ENCODE measurements at places on chromosomes 1 and 21.

- DNase-seq, result no peak
Observed at GRCh38 chr1:43864111-43865045, 69.2 kb upstream of the ARTN start.

DNA sequence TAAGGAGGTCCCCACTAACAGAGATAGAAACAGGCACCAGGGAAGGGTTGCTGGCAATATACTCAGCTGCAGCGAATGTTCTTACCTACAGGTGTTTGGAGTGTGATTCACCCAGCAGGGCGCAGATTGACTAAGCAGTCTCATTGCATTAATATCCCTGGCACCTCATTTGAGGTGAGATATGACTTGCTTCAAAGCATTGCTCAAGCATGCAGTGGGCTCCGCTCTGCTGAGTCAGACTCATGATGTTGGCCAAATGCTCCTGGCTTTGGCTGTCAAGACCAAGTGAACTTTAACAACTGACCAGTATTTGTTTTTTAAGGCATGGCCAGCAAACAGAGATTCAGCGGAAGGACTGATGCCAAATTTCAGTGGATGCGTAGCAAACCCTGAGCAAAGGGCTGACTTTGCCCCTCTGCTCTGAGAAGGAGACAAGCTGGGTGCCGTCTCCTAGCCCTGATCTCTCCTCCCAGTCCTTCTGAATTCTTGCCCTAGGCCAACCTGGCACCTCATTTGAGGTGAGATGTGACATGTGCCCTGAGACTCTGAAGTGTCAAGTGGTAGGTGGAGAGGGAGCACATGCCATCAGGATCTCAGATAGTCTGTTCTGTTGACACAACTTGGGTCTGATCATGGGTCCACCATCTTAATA, 187.1 kb upstream of the COA6 start:
- DNase-seq, result no peak

DNA sequence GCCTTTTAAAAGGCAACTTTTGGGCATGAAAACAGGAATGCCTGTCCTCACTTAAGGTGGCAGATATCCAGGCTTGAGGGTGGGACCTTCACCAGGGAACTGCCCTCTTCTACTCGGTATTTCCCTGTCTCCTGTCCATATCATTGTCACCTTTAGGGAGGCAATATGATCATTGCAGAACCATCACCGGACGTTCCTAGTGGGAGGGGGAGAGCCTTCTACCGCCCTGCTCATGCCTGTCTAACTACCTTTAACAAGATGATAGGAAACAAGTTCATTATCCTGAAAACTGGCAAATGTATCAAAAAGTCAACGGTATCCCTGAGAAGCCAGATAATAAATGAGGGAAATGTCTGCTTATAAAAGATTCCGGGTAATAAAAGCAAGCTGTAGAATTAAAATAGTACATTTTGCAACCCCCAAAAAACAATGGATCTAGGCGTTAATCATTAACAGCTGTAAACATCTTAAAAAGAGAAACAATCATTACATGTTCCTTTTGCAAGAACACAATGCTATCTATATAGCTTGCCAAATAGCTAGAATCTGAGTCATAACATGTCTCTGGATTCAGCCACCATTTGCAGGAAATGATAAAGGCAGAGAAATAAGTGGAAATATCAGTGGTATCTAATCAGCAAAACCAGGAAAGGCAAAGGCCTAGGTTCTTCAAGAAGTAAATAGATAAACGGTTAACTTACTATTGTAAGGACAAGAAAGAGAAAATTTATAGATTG, 852.9 kb upstream of the ADGRL4 start:
- DNase-seq, result no peak

DNA sequence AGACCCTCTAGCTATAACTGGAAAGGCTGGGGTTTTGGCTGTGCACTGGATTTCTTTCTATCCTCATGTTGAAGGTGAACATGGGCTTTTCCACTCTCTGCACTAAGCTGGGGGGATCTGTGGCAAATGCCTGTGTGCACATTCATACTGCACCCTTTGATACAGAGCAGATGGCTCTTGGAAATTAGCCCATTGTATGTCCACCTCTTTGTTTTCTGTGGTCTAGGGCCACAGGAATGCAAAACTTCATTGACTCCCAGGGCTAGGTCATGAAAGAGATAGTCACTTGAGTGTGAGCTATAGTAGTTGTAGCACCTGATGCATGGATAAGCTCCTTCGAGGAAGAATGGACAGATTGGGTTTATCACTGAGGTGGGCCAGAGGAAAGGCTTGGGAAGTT, 5.7 kb upstream of the OR14A16 start:
- no peak for DNase-seq

DNA sequence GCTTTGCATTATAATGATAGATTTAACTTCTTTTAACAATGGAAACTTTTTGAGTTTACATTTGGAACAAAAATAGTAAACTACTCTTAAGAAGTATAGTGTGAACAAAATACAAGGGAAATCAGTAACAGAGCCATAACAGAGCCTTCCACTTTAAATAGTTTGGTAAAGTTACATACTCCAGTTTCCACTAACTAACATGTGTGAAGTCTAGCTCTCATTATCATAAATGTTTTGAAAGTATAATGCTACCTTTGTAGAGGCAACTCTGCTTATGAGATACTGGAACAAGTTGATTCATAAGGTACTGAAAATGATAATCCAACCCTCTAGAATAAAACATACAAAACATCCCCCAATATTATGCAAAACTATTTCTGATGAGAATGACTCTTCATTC, 1155.1 kb upstream of the ADGRL2 start:
- DNase-seq, result no peak

DNA sequence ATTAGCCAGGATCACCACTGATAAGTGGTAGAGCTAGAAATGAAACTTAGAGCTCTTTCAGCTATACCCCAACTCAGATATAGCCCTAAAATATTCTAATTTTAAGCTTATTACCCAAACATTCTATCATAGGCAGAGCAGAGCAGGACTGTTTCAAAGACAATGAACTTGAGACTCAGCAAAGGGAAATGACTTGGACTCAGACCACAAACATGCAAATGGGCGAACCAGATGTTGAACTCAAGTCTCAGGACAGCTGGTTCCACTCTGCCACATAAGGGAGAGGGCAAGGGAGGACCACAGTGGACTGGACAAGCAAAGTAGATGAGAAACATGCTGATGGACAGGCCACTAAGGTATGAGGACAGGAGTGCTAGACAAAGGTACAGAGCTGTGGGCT, 315.3 kb downstream of the OMA1 start:
- DNase-seq, result no peak

- DNase-seq, result no peak
Observed at GRCh38 chr1:67571406-67571805, 113.6 kb upstream of the GADD45A start.

GRCh38 chr1:47703981-47704596, 266.2 kb downstream of the FOXD2 start:
- no peak for DNase-seq

- no peak for DNase-seq
Observed at GRCh38 chr1:186503190-186503589, 42.3 kb upstream of the PDC start.

- no peak for DNase-seq
Observed at GRCh38 chr21:32347977-32348376, 44.8 kb downstream of the URB1 start.

GRCh38 chr1:7633506-7634245, 137.4 kb upstream of the VAMP3 start:
- DNase-seq, result no peak

DNA sequence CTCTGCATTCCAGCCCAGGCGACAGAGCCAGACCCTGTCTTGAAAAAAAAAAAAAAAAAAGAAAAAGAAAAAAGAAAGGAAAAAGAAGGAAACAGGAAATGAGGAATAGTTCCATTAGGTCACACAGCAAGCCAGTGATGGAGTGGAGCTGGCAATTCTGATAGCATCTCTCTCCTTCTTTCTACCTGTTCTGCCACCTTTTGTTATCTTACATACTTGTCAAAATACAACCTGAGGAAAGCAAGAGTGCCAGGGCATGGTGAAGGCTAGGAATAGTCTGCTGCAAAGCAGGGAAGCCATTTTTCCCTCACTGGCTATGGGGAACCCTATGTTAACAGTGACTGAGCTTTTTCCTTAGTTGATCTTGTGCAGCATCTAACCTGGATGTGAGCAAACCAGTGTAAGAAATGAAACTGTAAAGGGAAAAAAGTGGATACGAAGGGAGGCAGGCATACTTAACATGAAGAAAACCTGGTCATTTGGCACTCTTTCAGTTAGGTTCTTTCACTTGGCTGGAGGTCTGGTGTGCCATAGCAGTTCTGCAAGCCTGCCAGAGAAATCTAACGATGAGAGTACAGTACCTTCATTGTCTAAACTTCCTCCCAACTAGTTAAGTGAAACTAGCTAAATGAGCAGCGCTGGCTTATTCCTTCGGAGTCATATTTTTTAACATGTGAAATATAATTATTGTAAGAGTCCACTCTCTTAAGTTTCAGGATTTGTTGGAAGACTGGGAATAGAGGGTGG, 17.9 kb upstream of the THEM5 start:
- DNase-seq, result no peak

DNA sequence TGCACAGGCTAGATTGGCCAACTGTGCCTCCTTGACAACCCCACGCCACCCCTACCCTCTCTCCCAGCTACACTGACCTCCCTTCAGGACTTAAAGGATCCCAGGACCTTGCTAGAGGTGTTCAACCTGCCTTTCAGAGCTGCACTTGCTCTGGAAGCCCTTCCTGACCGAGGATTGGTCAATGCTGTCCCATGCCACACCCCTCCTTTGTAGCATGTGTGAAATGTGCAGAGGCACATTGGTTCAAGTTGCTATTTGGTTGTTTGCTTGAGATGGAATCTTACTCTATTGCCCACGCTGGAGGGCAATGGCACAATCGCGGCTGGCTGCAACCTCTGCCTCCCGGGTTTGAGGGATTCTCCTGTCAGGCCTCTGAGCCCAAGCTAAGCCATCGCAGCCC, 21.8 kb downstream of the ACTA1 start:
- DNase-seq, result no peak

- no peak for DNase-seq
Observed at GRCh38 chr1:30930631-30931173, 22.1 kb upstream of the SDC3 start.

GRCh38 chr1:36570006-36570405, 87.3 kb upstream of the CSF3R start:
- no peak for DNase-seq

- DNase-seq, result no peak
Observed at GRCh38 chr1:15184436-15185241, 31.1 kb downstream of the TMEM51 start.

- DNase-seq, result no peak
Observed at GRCh38 chr1:177116941-177117340, 47.6 kb downstream of the ASTN1 start.

DNA sequence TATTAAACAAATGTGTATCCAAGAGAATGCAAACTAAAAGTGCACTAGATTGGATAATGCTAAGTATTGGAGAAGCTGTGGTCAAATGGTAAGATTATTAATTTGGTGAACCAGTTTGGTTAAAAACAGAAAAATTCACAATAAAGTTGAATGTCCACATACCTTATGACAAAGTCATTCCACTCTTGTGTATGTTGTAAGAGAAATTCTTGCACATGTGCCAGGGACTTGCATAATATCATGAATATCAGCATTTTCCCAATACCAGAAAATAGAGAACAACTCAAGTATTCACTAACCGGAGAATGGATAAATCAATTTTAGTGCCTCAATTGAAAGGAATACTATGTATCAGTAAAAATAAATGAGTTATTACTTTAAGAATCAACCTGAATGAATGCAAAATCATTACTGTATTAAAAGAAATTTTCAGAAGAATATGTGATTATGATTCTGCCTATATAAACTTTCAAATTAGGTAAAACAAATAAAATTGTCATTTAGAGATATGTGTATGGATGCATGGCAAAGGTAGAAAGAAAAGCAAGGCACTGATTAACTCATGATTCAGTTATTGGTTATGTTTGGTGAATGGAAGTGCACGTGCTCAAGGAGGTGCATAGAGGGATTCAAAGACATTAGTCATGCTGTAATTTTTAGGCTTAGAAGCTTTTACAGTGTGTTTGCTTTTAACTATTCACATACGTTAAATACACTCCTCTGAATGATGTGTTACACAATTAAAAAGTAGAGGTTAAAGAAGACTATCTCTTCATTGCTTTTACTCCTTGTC, 217.4 kb upstream of the KCNK2 start:
- no peak for DNase-seq

DNA sequence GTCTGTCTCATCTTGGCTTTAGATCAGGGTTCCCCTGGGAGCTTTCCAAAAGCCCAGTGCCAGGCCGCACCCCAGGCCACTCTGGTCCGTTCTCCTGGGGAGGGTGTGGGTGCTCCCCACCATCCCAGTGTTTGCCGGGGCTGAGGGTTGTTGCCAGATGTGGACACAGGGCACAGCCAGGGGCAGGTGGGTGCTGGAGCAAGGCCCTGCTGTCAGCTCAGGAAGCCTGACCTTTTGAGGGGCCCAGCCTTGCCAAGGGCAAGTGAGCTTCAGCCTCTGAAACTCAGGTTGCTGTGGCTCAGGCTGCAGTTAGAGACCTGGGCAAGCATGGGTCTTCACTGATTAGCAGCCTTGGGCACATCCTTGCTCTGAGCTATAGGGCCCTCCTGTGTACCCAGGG, 22.8 kb upstream of the ZBTB21 start:
- no peak for DNase-seq

GRCh38 chr1:46812996-46813857, 14.4 kb downstream of the CYP4B1 start:
- DNase-seq, result no peak

- DNase-seq, result no peak
Observed at GRCh38 chr1:113659035-113659434, 100.3 kb downstream of the PHTF1 start.

DNA sequence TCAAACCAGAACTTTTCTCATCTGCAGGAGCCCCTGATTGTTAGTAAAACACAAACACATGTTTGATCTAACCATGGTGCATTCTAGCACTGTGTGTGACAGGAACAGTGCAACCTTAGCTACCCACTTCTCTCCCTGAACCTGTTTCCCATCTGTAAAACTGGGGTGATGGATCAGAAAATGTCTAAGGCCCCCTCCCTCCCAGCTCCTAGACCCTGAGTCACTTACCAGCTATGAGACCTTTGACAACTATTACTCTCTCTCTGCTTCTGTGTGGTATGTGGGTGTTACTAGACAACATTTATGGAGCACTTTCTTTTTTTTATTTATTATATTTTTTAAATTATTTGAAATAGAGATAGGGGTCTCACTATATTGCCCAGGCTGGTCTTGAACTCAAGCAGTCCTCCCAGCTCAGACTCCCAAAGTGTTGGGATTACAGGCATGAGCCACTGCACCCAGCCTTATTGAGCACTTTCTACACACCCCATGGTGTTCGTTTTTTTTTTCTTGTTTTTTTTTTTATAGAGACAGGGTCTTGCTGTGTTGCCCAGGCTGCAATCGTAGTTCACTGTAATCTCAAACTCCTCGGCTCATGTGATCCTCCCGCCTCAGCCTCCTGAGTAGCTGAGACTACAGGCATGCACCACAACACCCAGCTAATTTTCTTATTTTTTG, 2.6 kb downstream of the INPP5B start:
- no peak for DNase-seq

DNA sequence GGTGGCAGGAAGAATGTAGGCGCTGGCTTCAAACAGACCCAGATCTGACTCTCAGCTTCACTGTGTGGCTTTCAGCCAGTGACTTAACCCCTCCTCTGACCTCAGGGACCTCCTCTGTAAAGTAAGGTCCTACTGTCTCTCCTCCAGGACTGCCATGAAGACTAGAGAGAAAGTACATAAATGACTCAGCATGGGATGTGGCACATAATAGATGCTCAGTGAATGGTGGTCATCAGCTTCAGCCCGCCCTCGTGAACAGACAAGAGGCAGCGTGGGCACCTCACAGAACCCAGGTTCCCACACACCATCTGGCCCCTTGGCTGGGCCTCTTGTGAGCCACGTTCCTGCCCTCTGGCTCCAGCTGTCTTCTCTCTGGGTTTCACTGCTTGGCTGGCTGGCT, 126.0 kb downstream of the SYF2 start:
- no peak for DNase-seq

- no peak for DNase-seq
Observed at GRCh38 chr21:38794978-38795377, 10.8 kb upstream of the ETS2 start.

Measured in NCI-H526 treated with DMSO at 0.1 percent for 48 hours (cell line).